NCI-H2107 (cell line): ENCODE measurements at places on chromosomes 12 and 14.

- no peak for DNase-seq
These were observed 491 bp downstream of the WDR20 start for GRCh38 chr14:102140027-102140749.

- no peak for DNase-seq
These were observed 9.8 kb downstream of the DLK1 start for GRCh38 chr14:100736269-100737180.

DNA sequence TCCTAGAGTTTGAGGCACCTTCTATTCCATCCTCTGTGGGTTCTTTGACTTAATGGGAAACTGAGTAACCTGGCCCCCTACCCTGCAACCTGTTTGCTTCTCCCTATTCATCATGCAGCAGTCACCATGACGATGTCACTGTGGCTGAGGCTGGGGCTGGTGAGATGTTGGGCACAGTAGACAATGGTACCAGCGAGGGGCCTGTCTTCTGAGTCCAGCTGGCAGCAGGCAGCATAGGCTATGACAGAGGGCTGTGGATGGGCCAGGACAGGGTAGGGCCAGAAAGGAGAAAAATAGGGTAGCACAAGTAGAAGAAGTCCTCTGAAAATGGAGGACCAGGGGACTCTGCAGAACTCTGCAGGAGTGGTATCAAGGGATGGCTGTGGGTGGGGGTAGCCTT lies 2.0 kb downstream of the CIROP start:
- DNase-seq: no peak

DNA sequence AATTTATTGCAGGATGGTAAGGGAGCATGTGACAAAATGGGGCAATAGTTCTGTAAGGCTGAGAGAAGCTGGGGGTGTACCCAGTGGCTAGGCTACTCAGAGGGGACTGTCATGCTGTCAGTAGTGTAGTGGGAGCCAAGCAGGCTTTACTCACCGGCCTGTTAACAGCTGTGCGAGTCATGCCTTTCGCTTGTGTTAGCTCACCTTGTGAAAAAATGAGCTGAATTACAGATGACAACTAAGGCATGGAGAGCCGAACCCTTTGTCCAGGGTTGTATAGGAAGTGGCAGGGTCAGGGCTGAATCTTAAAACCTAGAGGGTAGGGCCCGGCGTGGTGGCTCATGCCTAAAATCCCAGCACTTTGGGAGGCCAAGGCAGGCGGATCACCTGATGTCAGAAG lies 37.9 kb downstream of the SH2B3 start:
- DNase-seq: no peak

DNA sequence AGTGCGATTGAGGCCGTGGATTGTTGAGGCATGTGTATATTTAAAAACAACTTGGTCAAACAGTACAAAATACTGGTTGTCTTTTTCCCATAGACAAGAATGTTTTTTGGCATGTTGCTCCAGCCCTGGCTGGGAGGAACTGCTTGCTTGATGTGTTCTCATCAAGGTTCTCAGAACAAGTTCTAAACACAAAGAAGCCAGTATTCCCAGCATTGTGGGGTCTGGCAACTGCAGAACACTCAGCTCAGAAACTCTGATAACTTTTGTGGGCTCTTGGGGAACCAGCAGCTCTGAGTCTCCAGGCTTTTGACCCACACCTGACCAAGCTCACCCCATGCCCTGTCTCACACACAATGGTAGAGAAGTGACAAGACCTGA lies 27.1 kb upstream of the DICER1 start:
- no peak for DNase-seq

- DNase-seq: no peak
These were observed 12.5 kb downstream of the PCNX1 start for GRCh38 chr14:70919774-70920173.

- no peak for DNase-seq
These were observed 218.9 kb downstream of the ADAMTS20 start for GRCh38 chr12:43332977-43333640.

GRCh38 chr12:85280984-85281630 lies 1.1 kb downstream of the ALX1 start:
- DNase-seq: no peak

GRCh38 chr12:57210926-57211692 lies 5.5 kb upstream of the NXPH4 start:
- no peak for DNase-seq

- DNase-seq: no peak
These were observed 88.8 kb downstream of the ANO6 start for GRCh38 chr12:45304514-45305178.

DNA sequence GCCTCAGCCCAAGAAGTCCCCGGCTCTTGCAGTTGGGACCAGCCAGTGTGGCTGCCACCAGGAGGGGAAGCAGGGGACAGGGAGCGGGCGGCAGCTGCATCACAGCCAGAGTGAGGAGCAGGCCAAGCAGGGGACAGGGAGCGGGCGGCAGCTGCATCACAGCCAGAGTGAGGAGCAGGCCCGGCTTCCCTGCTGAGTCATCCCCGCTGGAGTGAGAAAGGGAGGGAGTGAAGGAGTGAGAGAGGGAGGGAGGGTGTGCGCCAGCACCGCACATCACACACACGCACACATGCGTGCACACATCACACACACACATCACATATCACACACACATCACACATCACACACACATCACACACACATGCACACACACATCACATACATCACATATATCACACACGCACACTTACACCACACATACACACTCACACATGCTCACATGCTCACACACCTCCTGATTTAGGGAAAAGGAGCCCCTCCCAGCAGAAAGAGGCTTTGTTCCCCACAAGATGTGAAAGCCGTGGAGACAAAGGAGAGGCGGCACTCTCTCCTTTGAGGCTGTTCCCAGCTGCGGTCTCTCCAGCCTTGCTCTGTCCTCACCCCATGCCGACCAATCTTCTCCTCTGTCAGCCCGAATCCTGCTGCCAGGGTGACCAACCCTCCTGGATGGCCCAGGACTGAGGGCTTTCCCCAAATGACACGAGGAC lies 16.7 kb upstream of the ZDHHC22 start:
- DNase-seq: peak; percentile 92

DNA sequence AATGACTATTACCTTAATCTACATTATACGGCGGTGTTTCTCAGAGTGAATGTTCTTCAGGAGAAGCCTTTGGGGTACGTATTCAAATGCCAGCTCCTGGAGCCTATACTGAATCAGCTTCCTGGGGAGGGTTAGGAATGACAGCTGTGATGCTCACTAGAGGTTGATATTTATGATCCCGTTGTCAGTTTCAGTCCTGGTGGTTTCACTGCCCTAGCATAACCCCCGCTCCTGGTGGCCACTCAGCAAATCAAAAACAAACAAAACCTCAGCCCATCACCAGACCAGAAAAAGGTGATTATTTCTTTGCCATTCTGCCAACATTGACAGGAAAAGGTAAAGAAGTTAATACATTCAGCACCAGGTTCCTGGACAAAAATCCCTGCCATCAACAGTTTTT lies 136.5 kb upstream of the CRY1 start:
- no peak for DNase-seq

GRCh38 chr14:32183151-32184058 lies 18.4 kb upstream of the RNU6-7 start:
- DNase-seq: no peak

DNA sequence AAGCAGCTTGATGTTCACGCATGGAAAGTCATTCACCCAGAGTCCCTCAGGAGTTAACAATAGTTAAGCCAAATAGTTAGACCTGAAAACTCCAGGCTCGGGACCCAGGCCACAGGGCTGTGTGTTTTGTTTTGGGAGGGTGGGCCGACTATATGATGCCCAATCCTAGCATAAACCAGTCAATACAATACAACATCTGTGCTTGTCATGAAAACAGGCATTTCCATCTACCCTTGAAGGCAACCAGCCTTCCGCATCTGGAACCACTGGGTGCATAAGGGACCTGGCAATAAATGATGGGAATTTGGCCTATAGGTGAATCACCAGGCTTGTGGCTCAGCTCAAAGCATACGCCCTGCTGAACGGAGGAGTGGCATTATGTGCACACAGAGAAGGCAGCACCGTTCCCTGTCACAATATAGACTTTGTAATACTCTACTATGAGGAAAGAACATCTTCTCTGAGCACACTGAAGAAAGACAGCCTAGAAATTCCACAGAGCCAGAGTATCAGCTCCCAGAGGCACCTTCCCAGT lies 91.0 kb upstream of the FOXN3 start:
- no peak for DNase-seq

- DNase-seq: no peak
These were observed 1.5 kb downstream of the LAG3 start for GRCh38 chr12:6773590-6774351.

GRCh38 chr12:10140001-10140400 lies 10.0 kb upstream of the CLEC7A start:
- no peak for DNase-seq

- DNase-seq: no peak
These were observed 216.5 kb downstream of the EGLN3 start for GRCh38 chr14:33734387-33734786.

DNA sequence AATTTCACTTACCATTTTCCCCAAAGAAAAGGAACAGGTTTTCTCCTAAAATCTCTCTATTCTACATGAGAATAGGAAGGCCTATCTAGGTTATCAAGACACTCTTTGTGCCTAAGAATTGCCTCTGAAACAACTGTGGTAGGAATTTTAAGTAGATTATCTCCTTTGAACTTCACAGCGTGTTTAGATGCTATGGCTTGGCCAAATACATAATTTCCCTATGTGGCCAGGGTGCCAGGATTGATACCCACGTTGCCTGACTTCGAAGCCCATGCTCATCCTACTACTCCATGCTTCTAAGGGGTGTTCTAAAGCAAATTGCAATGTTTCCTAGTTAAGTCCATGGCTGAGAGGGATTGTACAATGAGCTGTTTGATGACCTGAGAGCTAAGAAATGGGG lies 241.5 kb upstream of the FBXO33 start:
- no peak for DNase-seq

DNA sequence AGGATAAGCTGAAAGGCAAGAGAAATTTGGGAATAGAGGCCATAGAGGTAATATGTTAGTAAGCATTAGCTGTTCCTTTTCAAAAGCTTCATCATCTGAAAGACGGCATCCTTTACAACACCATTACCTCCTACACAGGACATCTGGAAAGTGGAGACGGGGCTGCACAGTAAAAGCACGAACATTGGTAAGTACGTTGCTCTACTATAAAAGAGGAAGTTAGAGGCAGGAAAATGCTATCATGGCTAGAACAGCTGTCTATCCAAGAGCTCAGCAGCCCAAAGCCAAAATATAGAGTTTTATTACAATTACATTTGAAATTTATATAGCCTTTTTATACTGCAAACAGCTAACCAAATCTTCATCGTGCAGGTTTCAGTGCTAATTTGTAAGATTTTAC lies 172.3 kb upstream of the GRIP1 start:
- DNase-seq: no peak

- peak; percentile 88 for DNase-seq
These were observed 567 bp downstream of the FUT8 start for GRCh38 chr14:65412856-65413738.

DNA sequence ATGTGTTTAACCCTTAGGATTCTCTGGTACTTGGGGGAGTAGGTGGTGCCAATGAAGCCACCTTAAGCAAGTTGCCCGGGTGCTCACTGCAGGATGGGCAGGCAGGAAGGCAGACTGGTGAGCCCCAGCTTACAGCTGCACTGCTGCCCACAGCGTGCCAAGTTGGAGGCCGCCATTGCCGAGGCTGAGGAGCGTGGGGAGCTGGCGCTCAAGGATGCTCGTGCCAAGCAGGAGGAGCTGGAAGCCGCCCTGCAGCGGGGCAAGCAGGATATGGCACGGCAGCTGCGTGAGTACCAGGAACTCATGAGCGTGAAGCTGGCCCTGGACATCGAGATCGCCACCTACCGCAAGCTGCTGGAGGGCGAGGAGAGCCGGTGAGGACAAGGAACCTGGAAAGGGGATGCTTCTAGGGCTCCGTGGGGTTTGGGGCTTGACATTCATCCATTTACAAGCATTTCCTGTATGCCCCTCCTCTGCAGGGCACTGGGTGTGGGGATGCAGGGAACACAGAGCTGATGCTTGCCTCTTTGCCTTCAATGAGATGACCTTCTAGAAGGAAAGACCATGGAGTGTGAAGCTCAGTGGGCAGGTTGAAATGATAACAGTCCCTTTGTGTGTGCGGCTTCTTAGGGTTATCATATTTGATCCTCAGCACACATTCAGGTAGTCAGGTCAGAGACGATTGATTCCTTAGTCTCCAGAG lies 12.4 kb downstream of the KRT7 start:
- no peak for DNase-seq

GRCh38 chr14:104290058-104290667 lies 151.8 kb downstream of the KIF26A start:
- no peak for DNase-seq

DNA sequence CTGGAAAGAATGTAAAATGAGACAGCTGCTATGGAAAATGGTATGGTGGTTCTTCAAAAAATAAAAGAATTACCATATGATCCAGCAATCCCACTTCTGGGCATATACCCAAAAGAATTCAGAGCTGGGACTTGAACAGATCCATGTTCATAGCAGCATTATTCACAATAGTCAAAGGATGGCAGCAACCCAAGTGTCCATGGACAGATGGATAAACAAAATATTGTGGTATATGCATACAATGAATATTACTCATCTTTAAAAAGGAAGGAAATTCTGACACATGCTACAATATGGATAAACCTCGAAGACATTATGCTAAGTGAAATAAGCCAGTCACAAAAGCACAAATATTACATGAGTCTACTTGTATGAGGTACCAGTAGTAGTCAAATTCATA lies 9.1 kb downstream of the RAB2B start:
- DNase-seq: no peak

- DNase-seq: no peak
These were observed 3.2 kb upstream of the C14orf180 start for GRCh38 chr14:104576232-104576969.

DNA sequence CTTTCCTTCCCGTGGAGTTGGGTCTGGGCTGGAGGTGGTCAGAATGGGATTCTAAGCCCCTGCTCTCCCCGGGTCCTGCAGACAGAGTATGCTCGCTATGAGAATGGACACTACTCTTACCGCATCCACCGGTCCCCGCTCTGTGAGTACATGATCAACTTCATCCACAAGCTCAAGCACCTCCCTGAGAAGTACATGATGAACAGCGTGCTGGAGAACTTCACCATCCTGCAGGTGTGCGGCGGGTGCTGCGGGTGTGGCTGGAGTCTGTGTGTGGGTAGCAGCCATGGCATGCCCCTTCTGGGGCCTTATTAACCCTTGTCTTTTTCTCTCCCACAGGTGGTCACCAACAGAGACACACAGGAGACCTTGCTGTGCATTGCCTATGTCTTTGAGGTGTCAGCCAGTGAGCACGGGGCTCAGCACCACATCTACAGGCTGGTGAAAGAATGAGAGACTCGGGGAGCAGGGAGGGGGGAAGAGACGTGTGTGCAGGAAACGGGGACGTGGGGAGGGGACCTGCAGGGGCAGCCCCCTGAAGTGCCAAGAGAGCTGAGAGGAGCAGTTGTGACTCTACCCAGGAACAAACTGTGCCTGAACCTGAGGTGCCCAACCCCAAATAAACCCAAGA lies 37.0 kb upstream of the TSPAN9 start:
- DNase-seq: no peak
